ENCODE measurements at places on chromosomes 12 and 14.

DNA sequence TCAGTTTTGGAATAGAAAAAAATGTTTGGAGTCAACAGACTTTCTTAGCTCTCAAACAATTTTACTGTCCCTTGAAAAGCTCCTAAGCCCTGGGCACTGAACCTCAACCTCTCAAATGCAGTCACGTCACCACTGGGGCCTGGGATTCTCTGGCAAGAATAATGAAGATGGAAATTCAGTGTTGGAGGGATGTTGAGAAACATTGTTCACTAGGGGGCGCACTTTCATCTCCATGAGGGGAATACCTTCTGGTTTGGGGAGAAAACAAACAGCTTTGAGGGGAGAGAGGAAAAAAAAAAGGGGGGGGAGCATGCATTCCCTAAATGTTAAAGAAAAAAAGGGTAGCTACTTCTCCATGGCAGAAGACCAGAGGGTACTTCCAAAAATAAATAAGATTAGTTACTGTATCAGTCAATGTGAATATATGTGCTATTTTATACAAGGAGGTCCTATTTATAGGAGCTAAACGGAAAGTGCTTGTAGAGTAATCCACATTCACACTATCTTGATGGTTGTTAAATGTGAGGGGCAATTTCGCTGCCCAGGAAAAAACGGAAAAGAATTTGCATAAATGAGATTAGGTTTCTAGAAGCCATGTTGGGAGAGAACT is 5.8 kb upstream of the TBPL2 start:
- peak; percentile 58 for DNase-seq

- DNase-seq: no peak
Observed at GRCh38 chr12:113438523-113439300, 16.5 kb downstream of the SDSL start.

- no peak for DNase-seq
Observed at GRCh38 chr12:39846971-39847650, 227.5 kb upstream of the ABCD2 start.

DNA sequence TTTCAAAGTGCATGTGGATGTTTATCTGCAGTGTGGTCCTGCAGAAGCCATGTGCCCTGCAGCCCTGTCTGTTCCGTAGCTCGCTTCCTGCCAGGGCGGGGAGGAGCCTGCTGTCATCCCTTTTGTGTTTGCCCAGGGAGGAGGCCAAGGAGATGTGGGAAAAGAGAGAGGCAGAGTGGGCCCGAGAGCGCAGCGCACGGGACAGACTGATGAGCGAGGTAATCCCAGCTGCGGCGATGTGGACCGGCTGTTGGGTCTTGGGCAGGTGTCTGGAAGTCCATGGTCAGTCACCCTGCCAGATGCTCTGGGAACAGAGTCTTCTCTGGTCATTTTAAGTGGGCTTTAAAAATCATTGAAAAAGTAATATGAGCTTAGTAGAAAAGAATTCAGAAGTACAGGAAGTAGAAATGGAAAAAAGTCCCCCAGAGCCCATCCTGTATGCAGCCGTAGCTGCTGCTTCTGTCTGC is 12.8 kb downstream of the TCHP start:
- no peak for DNase-seq

GRCh38 chr12:119341020-119341419 is 6.5 kb downstream of the CCDC60 start:
- no peak for DNase-seq

- DNase-seq: no peak
Observed at GRCh38 chr14:68575426-68575825, 217.4 kb downstream of the ZFP36L1 start.

GRCh38 chr14:63475761-63476160 is 67.4 kb downstream of the PPP2R5E start:
- DNase-seq: no peak

DNA sequence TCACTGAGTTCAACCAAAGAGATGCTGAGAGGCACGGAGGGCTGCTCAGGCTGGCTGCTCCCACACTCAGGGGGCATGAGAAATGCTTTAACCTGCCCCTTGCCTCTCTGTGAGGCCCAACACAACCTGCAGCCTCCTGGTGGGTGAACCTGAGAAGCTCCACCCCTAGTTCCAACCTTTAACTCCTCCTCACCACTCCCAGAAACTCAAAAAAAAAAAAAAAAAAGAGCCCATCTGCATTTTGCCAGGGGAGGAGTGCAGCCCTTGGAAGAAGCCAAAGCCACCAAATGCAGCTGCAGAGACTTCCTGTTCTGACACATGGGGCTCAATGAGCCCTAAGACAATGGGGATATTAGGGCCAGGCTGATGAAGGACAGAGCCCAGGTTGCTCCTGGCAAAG is 8.9 kb downstream of the KRT4 start:
- no peak for DNase-seq

- DNase-seq: no peak
Observed at GRCh38 chr14:92679246-92679645, 69.2 kb downstream of the LGMN start.

- no peak for DNase-seq
Observed at GRCh38 chr12:19515179-19515578, 75.9 kb downstream of the AEBP2 start.

DNA sequence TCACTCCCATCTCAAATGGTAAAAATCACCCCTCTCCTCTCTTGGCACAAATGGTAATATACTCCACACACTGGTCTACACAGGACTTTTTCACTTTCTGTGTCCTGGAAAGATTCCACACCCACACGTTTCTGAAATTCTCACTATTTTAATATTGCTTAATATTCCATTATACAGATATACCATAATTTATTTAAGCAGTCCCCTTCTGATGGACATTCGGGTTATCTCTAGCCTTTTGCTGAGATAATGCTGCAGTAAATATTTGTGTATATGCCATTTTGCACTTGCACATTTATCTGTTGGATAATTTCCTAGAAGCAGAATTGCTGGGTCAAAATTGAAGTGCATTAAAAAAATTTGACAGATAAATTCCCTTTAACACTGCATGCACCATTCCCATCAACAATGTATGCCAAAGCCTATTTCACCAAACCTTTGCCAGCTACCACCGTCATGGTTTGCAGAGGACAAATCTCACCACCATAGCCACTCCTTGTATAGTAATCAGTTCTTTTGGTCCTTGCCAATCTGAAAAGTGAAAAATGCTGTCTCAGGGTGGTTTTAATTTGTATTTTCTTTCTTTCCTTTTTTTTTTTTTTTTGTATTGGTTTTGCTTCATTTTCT is 15.5 kb upstream of the COL2A1 start:
- no peak for DNase-seq

- DNase-seq: no peak
Observed at GRCh38 chr14:59869381-59870255, 958 bp downstream of the RTN1 start.

- DNase-seq: no peak
Observed at GRCh38 chr14:54488318-54488645, 498 bp downstream of the GMFB start.

GRCh38 chr12:59632408-59632807 is 36.6 kb downstream of the SLC16A7 start:
- no peak for DNase-seq

DNA sequence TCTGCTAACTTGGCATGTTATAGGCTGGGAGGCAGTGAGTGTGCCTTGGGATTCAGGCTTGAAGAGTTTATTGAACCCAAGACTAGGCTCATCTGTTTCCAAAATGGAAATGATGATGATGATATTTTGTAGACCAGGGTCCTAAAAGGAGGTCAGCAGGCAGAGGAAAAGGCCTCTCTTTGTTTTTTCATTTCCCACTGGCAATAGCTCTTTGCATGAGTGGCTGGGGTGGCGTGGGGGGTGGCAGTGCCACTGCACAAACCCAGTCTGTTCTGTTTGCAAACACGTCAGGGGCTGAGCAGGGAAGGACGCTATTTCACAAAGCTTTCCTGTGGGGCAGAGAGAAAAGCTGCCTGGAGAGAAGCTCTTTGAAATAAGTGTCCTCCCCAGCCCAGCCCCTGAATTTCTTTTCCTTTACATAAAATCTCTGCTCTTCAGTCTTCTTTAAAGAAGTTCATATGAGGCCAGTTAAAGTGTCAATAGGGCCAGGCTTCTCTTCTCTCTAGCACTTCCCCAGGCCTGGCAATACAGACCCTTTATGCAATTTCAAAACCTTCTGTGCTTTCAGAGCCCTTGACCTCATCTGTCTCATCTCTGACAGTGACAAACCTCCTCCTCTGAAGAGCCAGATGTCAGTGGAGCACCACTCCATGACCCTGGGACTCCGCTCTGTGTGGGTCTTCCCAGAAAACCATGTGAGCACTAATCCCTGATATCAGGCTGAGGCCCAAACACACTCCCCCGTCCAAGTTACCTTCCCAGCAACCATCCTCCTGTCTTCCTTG is 72.8 kb downstream of the ZNF664 start:
- no peak for DNase-seq

DNA sequence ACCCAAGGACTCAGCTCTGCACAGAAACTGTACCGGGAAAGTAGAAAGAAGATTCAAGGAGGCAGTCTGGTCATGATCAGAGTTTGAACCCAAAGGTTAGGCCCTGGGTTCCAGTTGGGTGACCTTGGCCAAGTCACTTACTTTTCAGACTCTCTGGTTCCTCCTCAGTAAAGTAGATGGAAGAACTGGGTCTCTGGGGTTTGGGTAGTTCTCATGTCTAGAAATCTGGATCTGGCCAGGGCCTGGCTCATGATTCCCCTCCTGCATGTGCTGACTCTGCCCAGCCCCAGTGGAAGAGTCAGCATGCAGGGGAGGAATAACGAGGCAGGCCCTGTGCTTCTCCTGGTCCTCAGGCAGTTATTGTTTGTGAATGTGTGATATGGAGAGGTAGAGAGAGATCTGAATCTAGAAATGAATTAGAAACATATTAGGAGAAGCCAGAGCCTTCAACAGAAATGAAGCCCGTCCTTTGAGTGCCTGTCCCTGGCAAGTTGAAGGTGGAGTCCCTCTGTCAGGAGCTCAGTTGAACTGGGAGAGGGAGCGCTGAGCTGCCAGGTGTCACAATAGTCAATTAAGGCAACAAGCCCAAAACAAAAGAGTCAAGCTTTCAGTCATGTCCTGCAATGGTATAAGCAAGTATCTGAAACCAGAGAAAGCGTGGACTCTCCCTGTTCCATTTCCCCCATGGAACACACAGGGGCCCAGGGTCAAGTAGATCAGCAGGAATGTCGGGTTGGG is 131.3 kb upstream of the HIF1A start:
- no peak for DNase-seq

- DNase-seq: no peak
Observed at GRCh38 chr14:85363358-85363757, 166.6 kb upstream of the FLRT2 start.

- peak; percentile 99 for DNase-seq
Observed at GRCh38 chr14:58731465-58732293, 93.9 kb downstream of the DACT1 start.

DNA sequence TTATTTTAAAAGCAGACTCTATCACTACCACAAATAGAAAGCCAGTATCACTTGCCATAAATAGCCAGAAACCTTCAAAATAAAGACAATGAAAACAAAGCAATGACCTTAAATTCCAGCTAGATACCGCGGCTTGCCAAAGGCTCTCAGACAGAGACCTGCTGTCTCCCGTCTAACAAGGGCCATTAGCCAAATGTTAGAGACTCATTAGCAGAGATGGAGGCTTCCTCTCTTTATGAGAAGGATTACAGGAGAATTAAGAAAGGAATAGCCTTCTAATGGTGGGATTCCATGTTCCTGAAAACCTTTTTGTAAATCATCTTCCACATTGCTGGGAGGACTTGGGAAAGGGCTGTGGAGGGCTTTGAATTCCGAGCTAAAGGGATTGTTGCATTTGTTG is 206.7 kb downstream of the AACS start:
- no peak for DNase-seq

DNA sequence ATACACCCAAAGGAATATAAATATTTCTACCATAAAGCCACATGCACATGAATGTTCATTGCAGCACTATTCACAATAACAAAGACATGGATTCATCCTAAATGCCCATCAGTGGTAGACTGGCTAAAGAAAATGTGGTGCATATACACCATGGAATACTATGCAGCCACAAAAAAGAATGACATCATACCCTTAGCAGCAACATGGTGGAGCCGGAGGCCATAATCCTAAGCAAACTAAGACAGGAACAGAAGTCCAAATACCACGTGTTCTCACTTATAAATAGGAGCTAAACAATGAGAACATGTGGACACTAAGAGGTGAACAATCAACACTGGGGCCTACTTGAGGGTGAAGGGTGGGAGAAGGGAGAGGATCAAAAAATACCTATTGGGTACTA is 198.5 kb downstream of the BMP4 start:
- no peak for DNase-seq

GRCh38 chr12:66103016-66103913 is 27.3 kb downstream of the LLPH start:
- DNase-seq: no peak

GRCh38 chr14:88562532-88562830 is 356 bp upstream of the ZC3H14 start:
- DNase-seq: no peak

DNA sequence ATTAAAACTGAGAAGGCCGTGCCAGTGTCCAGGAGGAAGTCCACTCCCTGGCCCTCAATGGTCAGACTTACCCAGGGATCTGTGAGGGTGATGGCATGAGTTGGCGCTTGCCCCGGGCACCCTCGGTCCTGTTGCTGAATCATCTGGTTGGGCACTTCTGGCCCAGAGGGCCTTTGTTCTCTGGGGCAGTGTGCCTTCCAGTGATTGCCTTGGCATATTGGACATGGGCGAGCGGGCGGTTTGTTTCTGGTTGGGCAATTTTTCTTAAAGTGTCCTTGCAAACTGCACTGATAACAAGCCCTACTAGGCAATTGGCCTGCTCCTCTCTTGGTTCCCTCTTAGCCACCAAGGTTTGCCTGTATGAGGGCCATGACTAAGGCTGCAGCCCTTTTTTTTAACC is 69.5 kb upstream of the ZDHHC17 start:
- no peak for DNase-seq

DNA sequence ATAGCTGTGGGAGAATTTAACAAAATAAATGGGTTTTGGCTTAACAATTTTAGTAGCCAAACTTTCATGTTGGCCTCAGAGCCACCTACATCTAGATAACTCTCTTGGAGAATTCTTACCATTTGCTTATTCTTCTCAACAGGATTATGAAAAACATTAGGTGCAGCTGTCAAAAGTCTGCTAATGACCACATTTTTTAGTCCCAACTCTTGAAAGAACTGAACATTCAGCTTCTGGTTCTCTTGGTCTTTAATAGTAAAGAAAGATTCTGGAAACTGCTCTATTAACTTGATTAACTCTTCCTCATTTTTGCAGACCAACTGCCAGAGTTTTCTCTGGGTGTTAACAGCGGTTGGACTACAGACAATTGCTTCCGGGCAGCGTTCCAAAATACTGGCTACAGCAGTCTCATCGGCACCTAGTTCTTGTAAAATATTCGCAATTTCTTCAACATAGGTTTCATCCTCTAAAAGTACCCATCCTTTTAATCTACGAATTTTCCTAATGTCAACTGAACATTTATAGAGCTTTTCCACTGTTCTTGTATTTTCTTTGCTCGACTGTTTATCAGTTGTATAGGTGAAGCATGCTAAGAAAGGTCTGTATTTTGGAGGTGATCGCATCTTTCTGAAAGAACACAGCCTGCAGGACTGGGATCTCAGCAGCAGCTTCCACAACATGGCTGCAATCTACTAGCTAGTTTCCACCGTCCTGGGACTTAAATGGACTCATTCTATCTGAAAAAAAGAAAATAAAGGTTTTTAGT is 8.7 kb downstream of the MTERF2 start:
- peak; percentile 48 for DNase-seq

- DNase-seq: no peak
Observed at GRCh38 chr12:112353393-112353792, 28.8 kb downstream of the HECTD4 start.
